Kidney epithelial cell (primary cell): ENCODE measurements at places on chromosomes 6 and 20. TPM values are rescaled to one million over a fixed set of nuclear protein-coding genes. Genes with fewer than 3 reads are reported as not detected.

DNA sequence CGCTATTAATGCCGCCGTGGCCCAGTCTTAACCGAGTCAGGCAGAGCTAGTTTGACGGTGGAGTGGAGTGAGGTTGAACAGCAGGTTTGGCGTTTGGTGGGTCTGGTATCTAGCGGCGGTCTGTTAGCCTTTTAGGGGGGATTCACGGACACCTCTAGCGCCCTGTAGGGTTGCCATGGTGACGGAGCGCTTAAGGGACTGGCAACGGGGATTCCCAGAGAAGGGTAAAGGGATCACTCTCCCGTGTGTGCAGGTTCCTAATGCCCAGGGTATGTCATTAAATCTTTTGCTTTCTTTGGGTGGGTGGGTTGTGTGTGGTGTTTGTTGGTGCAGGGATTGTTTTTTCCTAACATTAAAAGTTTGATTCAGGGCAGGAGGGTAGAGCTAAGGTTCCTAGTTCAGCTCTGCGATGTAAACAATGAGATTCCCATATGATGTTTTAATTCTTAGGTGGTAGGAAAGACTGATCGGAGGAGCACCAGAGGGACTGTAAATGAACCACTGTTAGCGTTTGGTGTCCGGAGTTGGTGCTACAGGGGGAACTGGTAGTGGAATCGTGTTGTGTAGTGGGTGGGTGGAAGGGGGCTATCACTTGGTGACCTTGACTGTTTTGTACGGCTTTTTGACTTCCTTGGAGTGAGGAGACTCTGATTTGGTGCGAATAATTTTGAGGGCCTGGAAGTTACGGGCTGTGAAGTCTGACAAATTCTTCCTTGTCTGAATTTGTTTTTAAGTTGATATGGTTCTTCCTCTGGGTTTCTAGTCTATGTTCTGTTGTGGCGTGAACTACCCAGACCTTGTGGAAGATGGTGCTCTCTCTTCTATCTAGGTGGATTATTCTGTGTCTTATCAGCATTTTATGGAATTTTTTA is 5.0 kb downstream of the BRD2 start:
- no peak for DNase-seq

DNA sequence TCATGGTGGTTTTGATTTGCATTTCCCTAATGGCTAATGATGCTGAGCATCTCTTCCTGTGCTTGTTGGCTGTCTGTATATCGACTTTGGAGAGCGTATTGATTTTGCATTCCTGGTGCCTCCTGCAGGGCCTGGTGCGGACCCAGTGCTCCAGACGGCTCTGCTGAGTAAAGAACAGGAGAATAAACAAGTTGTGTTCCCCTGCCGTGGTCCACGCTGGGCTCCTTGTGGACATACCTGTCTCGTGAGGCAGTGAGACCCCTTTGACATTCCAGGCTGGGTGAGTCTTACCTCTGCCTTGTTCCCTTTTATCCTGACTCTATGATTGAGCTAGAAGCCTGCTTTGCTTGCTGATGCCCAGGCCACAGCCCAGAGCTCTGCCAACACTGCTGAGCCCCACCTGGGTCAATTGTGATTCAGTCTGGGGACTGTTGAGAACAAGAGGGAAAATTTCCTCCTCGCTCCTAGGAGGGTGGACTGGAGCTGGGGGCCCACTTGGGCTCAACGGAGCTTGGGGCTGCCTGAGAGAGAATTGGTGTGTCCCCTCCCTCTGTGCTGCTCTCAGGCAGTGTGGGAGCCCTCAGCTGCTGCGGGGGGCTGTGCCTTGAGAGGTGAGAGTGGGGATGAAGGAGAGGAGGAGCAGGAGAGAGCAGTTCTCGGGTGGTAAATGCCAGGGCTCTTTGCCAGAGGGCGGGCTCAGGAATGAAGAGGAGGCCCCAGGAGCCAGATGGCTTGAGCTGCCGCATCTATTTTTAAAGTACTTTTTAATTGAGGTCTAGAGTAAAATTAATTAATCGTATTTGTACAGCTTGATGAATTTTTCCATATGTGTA is 43.7 kb upstream of the PMEPA1 start:
- DNase-seq = no peak

Gene HIVEP2
- 24.6 and 26.6 TPM in 2 replicates for total RNA-seq

DNA sequence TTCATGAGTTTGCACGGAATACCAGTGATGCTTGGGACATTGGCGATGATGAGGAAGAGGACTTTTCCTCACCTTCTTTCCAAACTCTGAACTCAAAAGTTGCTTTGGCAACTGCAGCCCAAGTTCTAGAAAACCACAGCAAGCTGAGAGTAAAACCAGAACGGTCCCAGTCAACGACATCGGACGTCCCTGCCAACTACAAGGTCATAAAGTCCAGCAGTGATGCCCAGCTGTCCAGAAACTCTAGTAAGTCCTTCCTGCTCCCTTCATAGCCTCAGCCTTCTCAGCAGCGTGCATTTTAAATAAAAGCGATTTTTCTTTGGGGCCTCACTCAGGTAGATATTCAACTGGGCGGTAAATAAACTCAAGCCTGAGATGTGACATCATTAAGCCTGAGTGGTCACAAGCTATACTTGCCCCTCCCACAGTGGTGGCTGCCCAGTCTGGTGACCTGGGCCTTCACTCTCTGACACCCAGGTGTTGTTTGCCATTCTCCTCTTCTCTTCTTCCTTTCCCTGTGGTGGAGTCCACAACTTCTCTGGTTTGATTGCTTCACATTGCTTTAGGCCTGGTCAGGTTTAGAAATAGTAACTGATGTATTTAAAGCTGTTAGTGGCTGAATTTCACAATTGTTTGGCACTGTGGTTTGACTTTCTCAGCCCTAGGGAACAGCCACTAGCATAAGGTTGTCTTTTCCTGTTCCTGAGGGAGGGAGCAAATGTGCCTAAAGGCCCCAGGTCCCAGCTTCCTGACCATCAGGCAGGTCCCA is 21.6 kb upstream of the TMEM217 start:
- no peak for DNase-seq

GRCh38 chr6:37502703-37503291 is 3.1 kb upstream of the CCDC167 start:
- no peak for DNase-seq

DNA sequence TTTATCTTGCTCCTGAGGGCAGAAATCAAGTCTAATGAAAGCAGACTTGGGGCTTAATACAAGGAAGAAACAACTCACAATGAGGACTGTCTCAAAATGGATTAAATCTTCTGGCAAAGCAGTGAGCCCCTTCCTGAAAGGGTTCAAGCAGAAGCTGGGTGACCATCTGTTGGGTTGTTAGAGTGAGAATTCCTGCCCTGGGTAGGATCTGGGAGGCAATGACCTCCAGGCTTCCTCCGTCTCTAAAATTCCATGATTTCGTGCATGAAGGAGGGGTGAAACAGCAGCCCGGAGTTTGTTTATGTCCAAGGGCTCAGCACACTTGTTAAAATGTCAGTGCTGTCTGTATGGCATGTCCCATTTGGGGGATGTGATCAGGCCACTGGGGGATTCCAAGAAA is 64.0 kb upstream of the KCNK16 start:
- DNase-seq = no peak

DNA sequence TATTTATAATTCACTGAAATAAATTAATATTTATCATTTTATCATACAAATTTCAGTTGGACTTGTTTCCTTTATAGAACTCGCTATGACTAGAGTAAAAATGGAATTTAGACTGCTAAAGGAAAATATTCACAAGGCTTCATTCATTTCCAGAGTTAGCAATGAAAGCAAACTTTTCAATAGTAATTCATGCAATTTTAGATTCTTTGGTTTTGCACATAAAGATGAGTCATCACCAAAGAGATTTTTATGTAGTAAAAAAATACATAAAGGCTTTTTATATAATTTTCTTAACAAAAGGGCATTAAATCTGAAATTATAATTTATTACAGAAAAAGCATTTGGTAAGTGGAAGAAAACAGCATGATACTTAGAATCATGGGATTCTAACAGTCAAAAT is 37.2 kb upstream of the STXBP5 start:
- DNase-seq = no peak

DNA sequence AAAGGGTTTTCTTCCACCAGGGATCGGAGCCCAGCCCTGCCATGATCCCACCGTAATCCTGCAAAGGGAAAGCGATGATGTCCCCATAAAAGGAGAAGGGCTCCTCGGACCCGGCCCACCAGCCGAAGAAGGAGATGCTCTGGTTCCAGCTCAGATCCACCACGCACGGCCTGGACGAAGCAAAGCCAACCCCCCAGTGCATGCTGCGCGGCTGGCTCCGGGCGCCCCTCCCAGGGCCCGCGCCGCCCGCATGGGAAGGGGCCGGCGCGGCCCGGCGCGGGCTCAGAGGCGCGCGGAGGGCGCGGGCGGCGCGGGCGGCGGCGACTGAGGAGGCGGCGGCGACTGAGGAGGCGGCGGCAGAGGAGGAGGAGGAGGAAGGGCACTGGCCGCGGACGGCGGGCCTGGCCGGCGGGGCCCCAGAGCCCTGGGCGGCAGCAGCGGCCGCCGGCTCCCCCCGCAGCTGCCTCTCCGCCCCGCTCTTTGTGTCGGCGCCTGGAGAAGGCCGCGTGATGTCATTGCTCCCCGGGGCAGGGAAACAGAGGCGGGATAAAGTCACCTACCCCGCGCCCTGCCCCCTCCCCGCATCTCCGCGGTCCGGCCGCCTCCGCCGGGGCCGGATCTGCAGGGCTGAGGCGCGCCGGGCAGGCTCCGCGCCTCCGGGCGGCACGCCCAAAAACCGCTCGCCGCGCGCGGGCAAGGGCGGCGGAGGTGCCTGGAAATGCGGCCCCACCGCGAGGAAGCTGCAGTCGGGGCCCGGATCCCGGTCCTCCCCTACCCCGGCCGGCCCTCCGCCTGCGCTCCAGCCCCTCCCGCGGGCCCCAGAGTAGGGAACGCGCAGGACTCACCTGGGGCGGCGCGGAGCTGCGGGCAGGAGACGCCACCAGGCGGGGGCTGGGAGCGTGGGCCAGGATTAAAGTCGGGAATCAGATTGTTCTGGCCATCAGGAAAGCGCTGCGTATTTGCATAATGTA is at the start of gene FAXC:
TSS of gene FAXC (minus strand) at position 504 of the 971 bp plus-strand sequence. CDS start at position 202, 302 bp downstream.
- DNase-seq = no peak

- DNase-seq = no peak
Measured at GRCh38 chr20:5077761-5078387, 41.9 kb downstream of the PCNA start.

Gene CST9L
- not detected in 2 replicates for total RNA-seq

Gene TLDC2
- total RNA-seq = 0.14 and 0.25 TPM in 2 replicates

DNA sequence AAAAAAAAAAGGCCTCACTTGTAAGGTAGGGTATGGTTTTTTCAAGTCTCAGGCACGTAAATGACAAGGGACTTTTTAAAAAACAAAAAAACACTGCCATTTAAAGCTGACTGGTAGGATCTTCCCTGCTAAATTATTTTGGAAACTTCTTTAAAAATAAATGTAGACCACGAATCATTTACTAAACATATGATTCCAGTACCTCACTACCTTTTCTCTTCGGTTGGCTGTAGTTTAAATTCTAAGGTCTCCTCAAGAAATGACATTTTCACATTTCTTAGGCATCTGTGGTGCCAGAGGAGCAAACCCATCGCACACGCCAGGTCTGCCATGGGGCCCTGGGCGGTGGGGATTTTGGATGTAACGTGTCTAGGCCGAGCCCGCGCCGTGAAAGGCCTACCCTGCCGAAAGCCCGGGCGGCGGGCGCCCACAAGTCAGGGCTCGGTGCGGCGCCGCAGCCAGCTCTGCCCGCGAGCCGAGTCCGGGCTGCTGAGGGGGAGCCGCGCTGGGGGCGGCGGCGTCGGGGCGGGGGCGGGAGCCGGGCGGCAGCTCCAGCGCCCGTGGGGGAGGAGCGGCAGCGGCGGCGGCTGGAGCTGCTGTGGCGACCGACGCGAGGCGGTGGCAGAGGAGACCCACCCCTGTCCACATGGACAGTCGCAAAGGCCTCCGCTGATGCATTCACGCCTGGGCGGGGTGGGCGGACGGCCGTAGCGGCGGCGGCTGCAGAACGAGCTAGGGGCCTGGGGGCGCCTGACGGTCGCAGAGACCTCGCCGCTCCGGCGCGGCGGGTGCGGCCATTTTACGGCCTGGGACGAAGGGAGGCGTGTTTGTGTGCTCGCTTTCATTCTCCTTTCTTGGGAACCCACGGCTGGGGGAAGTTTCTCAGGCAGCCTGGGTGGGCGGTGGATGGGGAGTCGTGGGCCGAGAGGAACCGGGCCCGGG is at the start of gene SENP6:
TSS of gene SENP6 (plus strand) at position 577 of the 942 bp plus-strand sequence. CDS start 645 bp downstream, outside the sequence.
- peak; percentile 16 for DNase-seq
